ENCODE measurements at places on chromosomes 5 and 9.

- no peak for DNase-seq
Measured at GRCh38 chr9:123942542-123942941, 12.6 kb upstream of the DENND1A start.

- no peak for DNase-seq
Measured at GRCh38 chr9:107453479-107453878, 36.1 kb downstream of the KLF4 start.

GRCh38 chr5:160198841-160199409 lies 30.4 kb upstream of the FABP6 start:
- DNase-seq = no peak

- no peak for DNase-seq
Measured at GRCh38 chr5:140108093-140109017, 5.6 kb upstream of the PURA start.

- DNase-seq = no peak
Measured at GRCh38 chr9:132201780-132202703, 40.2 kb downstream of the NTNG2 start.
